Upper lobe of right lung (tissue), 1 donor: ENCODE measurements at places on chromosomes 3 and 15. TPM values are rescaled to one million over a fixed set of nuclear protein-coding genes. Genes with fewer than 3 reads are reported as not detected.

GRCh38 chr15:28891588-28891987, 5.8 kb downstream of the APBA2 start:
- no peak for DNase-seq

GRCh38 chr3:109921509-109921908, 584.2 kb upstream of the DPPA4 start:
- no peak for DNase-seq

DNA sequence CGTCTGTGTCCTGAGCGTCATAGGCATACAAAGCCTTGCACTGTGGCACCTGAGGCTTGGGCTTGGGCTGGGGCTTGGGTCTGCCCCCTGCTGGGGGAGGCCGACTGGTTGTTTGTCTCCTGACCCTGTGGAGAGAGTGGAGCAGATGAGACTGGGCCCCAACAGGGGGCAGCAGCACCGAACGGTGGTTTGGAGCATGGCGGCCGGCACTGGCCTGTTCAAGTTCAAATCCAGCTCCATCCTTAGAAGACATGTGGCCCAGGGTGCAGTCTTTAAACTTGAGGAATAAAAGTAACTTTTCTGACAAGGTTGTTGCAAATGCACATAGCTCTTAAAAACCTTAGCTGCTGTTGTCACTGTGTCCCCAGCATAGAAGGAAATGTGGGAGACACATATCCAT, 33.3 kb downstream of the CCNB2 start:
- DNase-seq = peak; percentile 74

DNA sequence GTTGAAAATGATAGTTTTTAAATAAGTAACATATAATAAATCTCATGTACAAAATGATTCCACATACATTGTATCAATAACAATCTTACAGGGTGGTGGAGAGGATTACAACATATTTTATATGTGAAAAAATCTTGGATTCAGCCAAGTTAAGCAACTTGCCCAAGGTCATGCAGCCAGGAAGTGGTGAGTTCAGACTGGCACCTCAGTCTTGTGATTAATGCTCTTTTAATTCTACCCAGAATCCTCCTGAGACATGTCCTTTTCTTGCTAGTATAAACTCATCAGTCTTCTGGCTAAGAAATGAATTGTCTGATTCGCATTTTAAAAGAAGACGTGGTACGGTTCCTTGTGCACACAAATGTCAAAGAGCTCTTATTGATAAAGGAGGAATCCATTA, 4.5 kb upstream of the MYRIP start:
- DNase-seq = no peak

The HESX1 gene
- total RNA-seq = 1.2 TPM
